Stimulated activated CD8-positive, alpha-beta memory T cell treated with anti-CD3 and anti-CD28 coated beads, Interleukin-15, amount 100 ng/mL, for 4 hours (primary cell): ENCODE measurements at places on chromosomes 2 and 18.

DNA sequence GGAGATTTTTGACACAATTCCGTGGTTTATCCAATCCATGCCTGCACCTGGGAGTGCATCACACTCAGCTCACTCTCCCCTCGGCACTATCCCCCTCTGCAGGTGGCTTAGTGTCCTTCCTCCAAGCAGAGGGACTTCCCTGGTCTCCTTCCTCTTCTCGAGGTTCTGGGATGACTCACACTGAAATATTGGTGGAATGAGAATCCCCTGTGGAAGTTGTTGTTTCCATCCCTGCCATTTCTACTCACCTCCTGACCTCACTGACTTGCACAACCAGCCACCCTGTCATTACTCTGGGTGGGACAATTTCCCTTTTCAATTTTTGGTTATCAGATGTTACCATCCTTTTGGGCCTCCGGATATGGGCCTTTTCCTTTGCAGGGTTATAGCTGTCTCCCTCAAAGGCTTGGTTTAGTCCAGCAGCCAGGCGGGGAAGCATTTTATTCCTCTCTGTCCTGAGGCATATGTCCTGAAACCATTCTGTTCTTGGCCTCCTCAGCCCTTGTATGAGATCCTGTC lies 59.9 kb downstream of the PTPRM start:
- no peak for DNase-seq

DNA sequence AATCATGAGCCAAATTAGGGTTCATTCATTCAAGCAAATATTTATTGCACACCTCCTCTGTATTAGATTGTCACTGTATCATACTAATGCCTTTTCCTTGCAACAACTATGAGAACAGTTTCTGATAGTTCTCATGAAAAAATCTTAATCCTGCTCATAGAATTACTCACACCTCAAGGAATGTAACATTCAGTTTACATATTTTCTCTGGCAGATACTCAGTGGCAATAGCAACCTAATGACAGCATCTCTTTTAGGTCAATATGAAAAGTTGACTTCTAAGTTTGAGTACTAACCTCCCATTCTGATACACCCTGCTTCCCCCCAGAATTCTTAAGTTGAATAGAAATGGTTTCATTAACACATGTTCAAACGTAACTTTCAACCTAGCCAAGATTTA lies 132.0 kb downstream of the VWC2L start:
- no peak for DNase-seq

DNA sequence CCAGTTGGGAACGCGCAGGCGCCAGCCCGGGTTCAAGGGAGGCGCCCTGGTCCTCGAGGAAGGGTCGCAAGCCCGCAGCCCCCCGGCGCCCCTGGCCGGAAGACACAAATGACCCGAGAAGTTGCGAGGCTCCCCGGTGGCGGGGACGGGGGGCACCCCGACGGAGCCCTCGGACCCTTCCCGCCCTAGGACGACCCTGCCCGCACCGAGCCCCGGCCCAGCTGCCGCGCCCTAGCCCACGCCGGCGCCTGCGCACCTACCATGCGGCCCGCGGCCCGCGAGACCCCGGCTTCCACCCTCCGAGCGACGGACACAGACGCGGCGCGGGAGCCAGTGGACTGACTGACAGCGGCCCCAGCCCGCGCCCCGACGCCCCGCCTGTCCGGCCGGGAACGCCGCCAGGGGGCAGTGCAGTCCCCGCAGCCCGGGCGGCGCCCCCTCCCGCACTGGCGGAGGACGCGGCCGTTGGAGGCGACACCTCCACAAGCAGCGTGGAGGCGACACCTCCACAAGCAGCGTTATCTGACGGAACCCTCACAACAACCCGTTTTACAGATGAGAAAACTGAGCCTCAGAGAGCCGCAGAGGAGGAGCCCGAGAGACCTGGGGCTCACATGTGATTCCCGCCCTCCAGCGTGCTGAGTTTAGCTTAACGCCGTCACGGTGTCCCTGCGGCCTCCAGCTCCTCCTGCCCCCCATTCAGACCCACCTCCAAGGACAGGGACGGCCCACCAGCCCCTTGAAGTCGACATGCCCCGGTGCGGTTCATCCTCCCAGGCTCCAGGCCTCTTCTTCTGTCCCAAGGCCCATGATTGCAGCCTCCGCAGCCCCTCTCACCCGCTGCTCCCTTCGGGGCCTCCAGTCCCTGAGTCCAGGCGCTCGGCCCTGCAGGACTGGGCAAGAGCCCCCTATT lies at the start of gene NMUR1:
NMUR1 (minus strand) TSS at position 347 of the 913 bp plus-strand sequence; CDS start at position 263, 84 bp downstream.
- DNase-seq, result peak; percentile 42

GRCh38 chr2:134771313-134771801 lies 52.6 kb upstream of the TMEM163 start:
- DNase-seq, result no peak

DNA sequence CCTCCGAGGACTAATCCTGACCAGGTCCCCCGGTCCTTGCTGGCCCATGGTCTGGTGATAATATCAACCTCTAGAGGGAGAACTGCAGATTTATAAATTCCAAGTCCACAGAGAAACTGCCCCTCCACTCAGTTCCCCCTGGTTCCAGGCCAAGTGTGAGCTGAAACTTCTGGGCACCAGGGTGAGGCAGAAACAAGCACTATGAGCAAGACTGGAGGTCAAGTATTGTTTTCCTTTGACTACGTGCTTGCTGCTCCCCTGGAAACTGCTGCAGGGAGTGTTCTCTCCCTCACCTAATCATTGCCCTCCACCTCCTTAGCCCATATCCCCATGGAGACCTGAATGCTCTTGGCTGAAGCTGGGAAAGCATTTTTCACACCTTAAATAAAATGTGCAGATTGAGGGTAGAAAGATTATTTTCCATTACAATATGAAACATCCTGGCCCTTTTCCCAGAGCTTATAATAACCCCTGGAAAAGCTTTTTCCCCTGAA lies 135.2 kb downstream of the RDH14 start:
- no peak for DNase-seq

GRCh38 chr2:55111570-55112228 lies 61.4 kb upstream of the RTN4 start:
- DNase-seq, result no peak

GRCh38 chr2:1731963-1732768 lies 12.1 kb downstream of the PXDN start:
- DNase-seq, result no peak

- DNase-seq, result no peak
Observed at GRCh38 chr2:200369886-200370285, 63.4 kb downstream of the SPATS2L start.
